Ovary (tissue), 10 donors: ENCODE measurements at places on chromosomes 11 and 22. TPM values are rescaled to one million over a fixed set of nuclear protein-coding genes. Genes with fewer than 3 reads are reported as not detected.

Gene APOA4
- total RNA-seq, result not detected

GRCh38 chr11:118998388-118998717 lies 415 bp downstream of the CENATAC start:
- peak overlapping the region; percentile 80 for H3K4me3 ChIP-seq
- DNase-seq, result no peak
- peak overlapping the region; percentile 63 for H3K27ac ChIP-seq
- H3K36me3 ChIP-seq, result no peaks in the 10 kb centered on the region
- H3K4me1 ChIP-seq, result peaks cover 7% of the 10 kb centered on the region
- no peaks in the 10 kb centered on the region for H3K27me3 ChIP-seq

- H3K27me3 ChIP-seq, result no peaks in the 10 kb centered on the region
- no peak overlapping the region for H3K4me3 ChIP-seq
- no peaks in the 10 kb centered on the region for H3K36me3 ChIP-seq
- DNase-seq, result no peak
These were observed 76.0 kb downstream of the LARGE1 start for GRCh38 chr22:33844273-33844672.

DNA sequence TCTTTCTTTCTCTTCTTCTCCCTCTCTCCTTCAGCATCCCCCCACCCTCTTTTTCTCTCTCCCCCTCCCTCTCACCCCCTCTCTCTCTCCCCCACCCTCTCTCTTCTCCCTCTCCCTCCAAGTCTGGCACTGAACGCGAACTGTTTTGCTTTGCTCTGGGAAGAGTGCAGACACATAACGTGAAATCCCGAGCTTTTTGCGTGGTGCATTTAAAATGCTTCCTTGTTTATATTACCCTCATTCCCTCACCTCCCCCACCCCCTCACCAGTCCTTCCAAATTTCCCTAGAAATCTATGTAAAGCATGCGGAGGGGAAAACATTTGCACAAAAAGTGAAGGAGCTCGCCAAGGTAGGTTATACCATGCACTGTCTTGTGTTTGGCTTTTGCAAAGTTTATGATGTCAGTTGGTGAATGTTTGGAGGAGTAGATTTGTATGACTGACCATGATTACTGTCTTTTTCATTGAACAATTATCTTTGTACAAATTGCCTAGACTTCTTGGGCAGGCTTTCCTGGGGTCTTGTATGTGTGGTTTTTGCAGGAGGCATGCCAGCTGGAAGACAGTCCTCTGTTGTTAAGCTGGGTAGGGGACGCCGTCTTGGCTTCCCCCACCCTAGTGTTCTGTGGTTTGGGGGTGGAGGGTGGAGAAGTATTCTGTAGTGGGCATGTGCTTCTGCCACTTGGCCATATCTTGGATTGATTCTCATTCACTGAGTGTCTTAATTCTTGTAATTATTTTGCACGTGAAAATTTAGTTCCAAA lies 123.7 kb upstream of the HSD17B12 start:
- H3K4me3 ChIP-seq, result no peak overlapping the region
- H3K4me1 ChIP-seq, result peaks cover 12% of the 10 kb centered on the region
- peak; percentile 41 for DNase-seq

DNA sequence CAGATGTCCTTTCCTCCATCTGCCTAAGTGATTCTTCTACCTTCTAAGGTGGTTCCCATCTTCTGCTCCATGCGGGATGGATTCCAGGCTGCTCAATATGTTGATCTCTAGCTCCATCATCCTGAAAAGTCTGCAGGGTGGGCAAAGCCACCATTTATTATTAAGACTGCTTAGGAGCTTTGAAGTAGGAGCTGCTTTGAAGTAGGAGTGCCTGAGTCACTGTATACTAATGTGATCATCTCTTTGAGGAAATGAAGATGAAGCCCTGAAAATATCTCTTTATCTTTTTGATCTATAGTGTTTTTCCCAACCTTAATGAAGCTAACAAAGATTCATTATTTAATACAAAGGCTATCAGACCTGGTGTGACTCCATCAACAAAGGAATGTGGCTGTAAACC lies 13.1 kb downstream of the HEPHL1 start:
- no peak overlapping the region for H3K4me3 ChIP-seq
- H3K27ac ChIP-seq, result no peak overlapping the region
- no peak for DNase-seq
- H3K4me1 ChIP-seq, result no peaks in the 10 kb centered on the region
